Transverse colon (tissue), 4 donors: ENCODE measurements at places on chromosomes 2 and 18.

DNA sequence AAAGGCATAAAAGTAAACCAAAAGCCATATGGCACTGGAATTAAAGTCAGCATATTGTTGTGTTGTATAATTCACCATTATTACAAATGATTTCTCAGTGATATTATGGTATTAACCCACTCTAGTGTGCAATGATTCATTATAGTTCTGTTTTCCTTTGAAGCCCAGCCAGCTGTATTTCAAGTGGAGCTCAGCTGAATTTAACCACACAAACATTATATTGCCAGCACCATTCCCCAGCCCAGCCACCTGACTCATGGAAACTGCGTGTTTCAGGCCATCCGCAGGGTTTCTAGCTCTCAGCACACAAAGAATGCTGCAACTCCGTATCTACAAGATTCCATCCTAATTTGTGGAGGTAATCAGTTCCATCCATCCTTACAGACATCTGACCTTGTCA, 166.8 kb upstream of the CHAC2 start:
- H3K27ac ChIP-seq: no peak overlapping the region
- DNase-seq: no peak
- H3K4me1 ChIP-seq: no peaks in the 10 kb centered on the region
- no peaks in the 10 kb centered on the region for H3K27me3 ChIP-seq
- no peaks in the 10 kb centered on the region for H3K36me3 ChIP-seq

- peak; percentile 50 for DNase-seq
- H3K4me1 ChIP-seq: peaks cover 86% of the 10 kb centered on the region
- H3K4me3 ChIP-seq: no peak overlapping the region
- H3K36me3 ChIP-seq: no peaks in the 10 kb centered on the region
These were observed 18.9 kb downstream of the SMAD7 start for GRCh38 chr18:48931680-48932461.

- no peak for DNase-seq
- no peaks in the 10 kb centered on the region for H3K27me3 ChIP-seq
- no peak overlapping the region for H3K4me3 ChIP-seq
- no peaks in the 10 kb centered on the region for H3K36me3 ChIP-seq
- H3K4me1 ChIP-seq: no peaks in the 10 kb centered on the region
- H3K27ac ChIP-seq: no peak overlapping the region
These were observed 26.6 kb downstream of the EML6 start for GRCh38 chr2:54750040-54750439.

GRCh38 chr18:54928236-54928635, 31.0 kb downstream of the CCDC68 start:
- H3K27ac ChIP-seq: no peak overlapping the region
- no peaks in the 10 kb centered on the region for H3K27me3 ChIP-seq
- no peaks in the 10 kb centered on the region for H3K36me3 ChIP-seq
- DNase-seq: no peak

DNA sequence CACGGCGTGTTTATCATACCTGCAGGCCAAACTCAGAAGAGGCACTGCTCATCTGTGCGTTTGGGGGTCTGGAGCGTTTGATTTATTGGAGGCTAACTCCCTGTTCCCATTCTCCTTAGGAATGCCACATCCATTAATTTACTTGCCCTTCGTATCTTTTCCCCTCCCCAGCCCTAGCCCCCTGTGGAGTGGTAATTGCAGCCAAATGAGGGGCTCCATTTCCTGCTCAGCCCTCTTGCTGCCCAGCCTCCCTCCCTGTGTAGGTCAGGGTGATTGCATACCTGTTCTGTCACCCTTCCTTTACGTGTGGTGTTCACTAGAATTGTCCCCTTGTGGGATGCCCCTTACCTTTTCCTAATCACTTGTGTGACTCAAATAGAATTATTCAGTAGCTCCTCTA, 120.4 kb downstream of the MAP3K20 start:
- H3K4me3 ChIP-seq: no peak overlapping the region
- H3K36me3 ChIP-seq: no peaks in the 10 kb centered on the region
- H3K27me3 ChIP-seq: no peaks in the 10 kb centered on the region
- peaks cover 4% of the 10 kb centered on the region for H3K4me1 ChIP-seq

- H3K36me3 ChIP-seq: no peaks in the 10 kb centered on the region
- H3K27me3 ChIP-seq: no peaks in the 10 kb centered on the region
- no peak for DNase-seq
- H3K4me3 ChIP-seq: peak overlapping the region; percentile 35
- H3K4me1 ChIP-seq: peaks cover 14% of the 10 kb centered on the region
These were observed 4.7 kb downstream of the SLC11A1 start for GRCh38 chr2:218386505-218387368.
